ENCODE measurements at places on chromosomes 4 and X. TPM values are rescaled to one million over a fixed set of nuclear protein-coding genes. Genes with fewer than 3 reads are reported as not detected.

MAGEA1 gene
- 0.15 TPM for total RNA-seq

GLRA3 gene
- not detected for total RNA-seq

GAGE10 gene
- not detected for total RNA-seq

GAGE12H gene
- total RNA-seq = not detected

CT45A2 gene
- not detected for total RNA-seq

COX7B2 gene
- total RNA-seq = not detected

PCYT1B gene
- not detected for total RNA-seq

OR13H1 gene
- not detected for total RNA-seq

TMPRSS11B gene
- not detected for total RNA-seq

MSMO1 gene
- total RNA-seq = 22.1 TPM

CENPI gene
- total RNA-seq = 12.9 TPM

FAM47E gene
- 0.18 TPM for total RNA-seq

PKD2 gene
- total RNA-seq = 20.6 TPM

ZFP92 gene
- total RNA-seq = 0.54 TPM

CCSER1 gene
- not detected for total RNA-seq

GPRASP2 gene
- 5.9 TPM for total RNA-seq

TBCK gene
- total RNA-seq = 2.9 TPM
